LoVo (cell line): ENCODE measurements at places on chromosomes 7 and 10.

DNA sequence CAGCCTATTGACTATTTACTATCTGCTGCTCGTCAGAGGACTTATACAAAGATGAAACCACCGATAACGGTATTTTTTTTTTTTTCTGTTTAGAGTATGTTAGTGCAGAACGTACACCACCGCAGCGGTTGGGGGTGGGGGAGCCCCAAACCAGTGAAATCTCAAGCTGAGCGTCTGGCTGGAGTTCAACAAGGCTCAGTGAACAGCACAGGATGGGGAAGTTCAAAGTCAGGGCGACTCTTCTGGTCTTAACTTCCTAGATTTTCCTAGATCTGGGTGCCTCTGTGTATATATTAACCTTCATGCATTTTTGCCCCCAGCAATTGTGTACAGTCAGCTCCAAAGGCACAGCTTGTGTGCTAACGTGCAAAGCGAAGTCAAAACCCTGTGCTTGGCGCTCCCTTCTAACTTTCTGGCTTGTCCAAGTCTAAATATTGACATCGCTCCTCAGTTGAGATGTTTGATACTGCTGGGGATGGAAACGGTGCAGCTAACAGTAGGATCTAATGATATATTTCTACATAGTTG is 1.1 kb downstream of the RHOBTB1 start:
- no peak for DNase-seq

DNA sequence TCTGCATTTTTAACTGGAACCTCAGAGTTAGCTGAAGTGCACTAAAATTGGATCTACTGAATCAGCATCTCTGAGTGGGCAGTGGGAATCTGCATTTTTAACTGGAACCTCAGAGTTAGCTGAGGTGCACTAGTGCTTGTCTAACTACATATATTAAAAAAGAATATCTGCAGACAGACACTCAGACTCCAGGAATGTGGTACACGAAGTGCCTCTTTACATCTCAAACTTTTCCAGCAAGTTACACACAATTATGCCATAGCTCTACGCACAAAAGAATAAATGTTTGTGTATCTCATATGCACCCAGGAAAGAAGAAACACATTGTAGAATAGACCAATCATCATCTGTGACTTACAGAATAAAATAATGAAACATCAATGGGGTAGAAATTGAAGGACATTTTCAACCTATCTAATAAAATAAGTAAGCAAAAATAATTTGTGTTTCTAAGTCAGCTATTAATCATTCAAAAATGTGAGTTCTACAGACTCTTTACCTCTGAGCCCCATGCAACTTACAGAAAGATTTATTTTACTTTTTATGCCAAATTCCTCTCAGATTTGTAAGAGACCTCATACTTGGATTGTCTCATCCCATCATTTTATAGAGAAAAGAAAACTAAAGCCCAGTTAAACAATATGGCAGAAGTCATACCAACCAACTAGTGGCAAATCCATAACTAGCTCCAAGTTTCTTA is 28.3 kb downstream of the PPP1R3A start:
- DNase-seq: no peak

- peak; percentile 5 for DNase-seq
Observed at GRCh38 chr10:63929831-63930467, 408.7 kb downstream of the REEP3 start.

GRCh38 chr7:151592868-151593486 is 73.3 kb upstream of the RHEB start:
- no peak for DNase-seq

DNA sequence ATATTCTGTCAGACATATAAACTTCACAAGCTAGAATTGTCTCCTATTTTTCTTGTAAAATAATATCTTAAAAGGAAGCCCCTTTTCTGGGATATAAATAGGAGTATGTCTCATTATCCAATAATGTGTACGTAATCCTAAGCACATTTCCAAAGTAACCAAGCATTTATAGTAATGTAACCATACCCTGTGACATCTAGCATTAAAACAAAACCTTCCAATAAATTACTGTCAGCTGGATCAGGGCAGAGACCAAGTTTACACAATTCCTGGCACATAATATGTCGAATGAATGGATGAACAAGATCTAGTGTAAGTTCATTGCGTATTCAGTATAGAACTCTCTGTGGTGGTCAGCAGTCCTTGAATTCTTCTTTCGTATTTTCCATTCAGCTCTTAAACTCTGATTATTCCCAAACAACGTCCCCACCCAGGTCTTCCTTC is 14.3 kb downstream of the CPED1 start:
- DNase-seq: no peak

GRCh38 chr7:103420857-103421384 is 25.1 kb downstream of the SLC26A5 start:
- no peak for DNase-seq

- no peak for DNase-seq
Observed at GRCh38 chr10:31288962-31289361, 30.1 kb upstream of the ZEB1 start.
